AG09319 (cell line): ENCODE measurements at places on chromosomes 6 and 20.
A peak's percentile ranks its signal among the peaks of the same experiment; 100 is the strongest.

DNA sequence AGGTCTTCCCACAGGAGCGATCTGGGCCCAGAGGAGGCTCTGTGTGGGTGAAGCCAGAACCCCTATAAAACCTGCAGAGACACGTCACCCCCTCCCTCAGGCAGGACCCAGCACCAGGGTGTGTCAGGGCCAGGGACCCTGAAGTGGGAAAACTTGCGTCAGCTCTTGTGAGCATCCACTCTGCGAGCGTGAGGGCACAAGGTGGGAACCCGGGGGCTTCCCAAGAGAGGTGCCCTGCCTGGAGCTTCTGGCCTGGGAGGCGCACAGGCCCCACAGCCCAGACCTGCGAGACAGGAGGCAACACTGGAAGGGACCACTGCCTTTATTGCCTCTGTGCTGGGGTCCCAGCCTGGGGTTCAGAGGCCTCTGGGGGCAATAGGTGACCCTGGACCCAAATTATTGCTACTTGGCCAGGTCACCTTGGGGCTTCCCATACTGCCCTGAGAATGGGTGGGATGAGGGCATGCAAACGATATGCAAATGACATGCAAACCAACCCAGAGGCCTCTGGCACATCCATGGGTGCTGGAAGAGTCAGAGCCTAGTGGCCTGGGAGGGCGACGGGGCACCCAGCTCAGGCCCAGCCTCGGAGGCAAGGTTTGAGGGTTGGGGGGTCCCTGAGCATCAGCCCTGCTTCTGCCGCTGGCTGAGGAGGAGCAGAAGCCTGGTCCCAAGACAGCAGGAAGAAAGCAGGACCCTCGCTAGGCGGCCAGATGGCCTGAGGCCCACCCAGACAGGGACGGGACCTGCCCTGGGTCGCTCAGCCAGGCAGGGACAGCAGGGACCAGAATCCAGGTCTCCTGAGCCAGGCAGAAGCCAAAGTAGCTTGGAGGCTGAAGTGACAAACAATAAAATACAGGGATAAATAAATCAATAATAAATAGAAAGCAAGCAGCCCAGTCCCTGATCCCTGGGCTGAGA, 5.1 kb upstream of the C20orf144 start:
- DNase-seq: no peak

DNA sequence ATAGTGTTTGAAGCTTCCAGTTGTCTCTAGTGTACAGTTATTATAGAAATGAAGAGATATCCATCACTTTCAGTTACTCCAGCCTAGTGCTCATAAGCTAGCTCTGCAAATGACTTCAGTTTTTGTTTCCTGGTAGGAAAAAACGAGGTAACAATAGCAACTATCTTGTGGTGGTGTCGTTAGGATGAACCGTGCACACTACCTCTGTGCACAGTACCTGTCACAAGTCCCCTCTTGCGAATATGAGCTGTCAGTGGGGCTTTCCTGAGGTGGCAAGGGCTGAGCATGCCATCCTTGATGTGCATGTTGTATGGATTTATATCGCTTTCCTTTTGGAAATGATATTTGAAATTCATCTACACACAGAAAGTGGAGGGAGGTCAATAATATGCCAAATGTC, 151.8 kb downstream of the ARID1B start:
- no peak for DNase-seq

- no peak for DNase-seq
Measured at GRCh38 chr20:52893498-52893897, 78.7 kb upstream of the TSHZ2 start.

- DNase-seq: no peak
Measured at GRCh38 chr20:4083098-4083865, 67.9 kb upstream of the RNF24 start.

DNA sequence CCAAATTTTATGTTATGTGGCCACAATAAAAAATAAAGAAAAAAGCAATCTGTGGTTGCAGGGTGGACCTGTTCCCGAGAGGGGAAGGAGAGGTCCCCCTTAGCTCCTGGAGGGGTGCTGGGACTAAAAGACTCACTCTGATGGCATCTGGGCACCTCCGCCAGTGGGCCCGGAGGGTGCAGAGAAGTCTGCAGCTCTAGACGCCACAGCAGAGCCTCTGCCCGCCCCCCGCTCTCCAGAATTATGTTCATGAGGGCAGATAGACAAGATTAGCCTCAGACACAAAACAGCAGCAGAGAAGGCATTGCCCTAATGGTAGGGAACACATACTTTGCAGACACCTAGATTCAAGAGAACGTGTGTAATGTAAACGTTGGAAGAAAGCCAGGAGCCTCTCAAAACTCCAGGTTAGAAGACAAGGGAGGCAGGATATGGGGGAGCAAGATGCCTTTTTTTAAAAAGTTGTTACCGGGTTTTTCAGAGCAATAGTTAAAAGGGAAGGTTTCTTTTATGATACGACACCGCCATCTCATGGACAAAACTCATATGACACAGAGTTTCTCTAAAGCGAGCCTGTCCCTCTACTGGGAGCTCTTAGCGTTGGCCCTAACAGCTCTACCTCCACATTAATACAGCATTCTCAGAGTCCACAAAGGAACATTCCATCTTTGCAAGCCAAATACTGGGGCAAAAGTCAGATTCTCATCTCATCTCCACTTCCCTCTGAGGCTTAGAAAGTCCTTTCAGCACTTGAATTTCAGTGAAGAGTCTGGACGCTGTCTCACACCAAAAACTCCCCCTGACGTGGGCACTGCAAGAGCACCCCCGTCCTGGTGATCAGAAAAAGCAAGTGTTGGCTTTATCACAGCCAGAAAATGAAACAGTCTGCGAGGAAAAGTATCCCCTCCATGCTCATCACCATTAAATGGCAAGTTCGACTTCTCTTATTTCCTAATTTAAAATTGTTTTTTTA, 47.2 kb downstream of the FOXF2 start:
- peak; percentile 49 for DNase-seq

GRCh38 chr6:53048431-53049195, 16.6 kb upstream of the FBXO9 start:
- no peak for DNase-seq

- DNase-seq: no peak
Measured at GRCh38 chr6:80331974-80332373, 225.5 kb downstream of the BCKDHB start.

DNA sequence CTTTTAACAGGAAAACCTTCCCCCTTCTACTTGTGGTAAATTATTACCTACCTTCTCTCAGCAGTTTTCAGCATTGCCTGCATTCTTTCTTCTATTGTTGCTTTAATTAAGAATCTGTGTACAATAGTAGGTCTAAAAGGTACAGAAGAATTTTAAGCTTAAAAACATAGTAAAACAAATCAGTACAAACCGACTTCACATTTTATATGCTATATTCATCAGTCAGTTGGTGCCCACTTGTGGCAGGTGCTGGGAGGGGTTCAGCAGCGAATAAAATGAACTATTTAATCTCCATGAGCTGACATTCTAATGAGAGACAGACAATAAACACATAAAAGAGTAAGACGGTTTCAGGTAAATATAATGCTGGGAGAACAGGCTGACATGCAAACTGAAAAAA, 73.4 kb upstream of the FBXO30 start:
- DNase-seq: no peak

GRCh38 chr20:63284544-63284949, 8.4 kb upstream of the COL20A1 start:
- no peak for DNase-seq

DNA sequence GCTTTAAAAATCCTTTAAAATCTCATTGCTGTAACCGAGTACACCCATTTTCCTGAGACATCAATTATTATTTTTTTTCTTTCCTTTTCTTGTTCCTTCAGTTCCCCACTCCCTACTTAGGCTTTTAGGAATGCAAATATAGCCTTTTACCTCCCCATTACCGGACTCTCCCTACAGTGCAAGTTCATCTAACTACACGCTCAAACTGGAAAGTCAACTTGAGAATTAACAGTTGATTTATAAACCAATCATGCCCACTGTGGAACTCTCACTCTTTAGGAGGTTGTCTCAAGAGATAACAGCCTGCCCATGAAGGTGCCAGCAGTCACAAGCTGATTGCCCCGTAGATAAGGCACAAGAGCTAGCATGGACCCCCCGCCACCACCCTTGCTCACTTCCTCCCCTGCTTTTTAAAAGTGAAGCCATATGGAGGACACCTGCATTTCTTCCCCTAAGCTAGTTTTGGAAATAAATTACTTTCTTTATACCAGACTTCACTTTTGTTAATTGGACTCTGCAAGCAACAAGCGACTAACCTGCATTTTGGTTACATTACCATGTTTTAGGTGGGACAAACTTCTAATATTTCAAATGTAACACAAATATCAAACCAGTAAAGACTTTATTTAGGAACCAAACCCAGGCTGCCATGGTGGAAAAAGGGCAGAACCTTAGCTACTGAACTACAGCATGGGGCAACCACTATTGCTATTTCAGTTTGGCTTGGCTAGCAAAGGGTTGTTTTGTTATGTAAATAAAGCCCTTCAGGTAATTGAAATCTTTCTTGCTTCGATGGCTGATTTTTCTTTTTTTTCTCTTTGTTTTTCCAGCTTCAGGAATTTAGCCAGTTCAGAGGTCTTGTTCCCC, 34.9 kb downstream of the UBD start:
- no peak for DNase-seq

DNA sequence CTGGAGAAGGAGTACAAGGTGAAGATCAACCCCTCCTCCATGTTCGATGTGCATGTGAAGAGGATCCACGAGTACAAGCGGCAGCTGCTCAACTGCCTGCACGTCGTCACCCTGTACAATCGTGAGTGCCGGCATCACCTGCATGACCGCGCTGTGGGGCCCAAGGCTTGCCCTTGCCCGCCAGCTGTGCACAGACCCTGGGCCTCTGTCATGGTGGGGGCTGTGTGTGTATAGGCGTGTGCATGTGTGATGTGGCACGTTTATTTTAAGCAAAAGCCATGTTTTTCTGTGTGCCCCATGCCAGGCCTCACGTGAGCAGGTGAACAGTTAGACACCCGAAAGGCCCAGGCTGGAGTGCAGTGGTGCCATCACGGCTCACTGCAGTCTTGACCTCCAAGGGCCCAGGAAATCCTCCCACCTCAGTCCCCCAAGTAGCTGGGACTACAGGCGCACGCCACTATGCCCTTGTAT, 36.3 kb downstream of the PYGB start:
- no peak for DNase-seq

GRCh38 chr6:24907919-24908649, 27.7 kb downstream of the RIPOR2 start:
- DNase-seq: no peak

DNA sequence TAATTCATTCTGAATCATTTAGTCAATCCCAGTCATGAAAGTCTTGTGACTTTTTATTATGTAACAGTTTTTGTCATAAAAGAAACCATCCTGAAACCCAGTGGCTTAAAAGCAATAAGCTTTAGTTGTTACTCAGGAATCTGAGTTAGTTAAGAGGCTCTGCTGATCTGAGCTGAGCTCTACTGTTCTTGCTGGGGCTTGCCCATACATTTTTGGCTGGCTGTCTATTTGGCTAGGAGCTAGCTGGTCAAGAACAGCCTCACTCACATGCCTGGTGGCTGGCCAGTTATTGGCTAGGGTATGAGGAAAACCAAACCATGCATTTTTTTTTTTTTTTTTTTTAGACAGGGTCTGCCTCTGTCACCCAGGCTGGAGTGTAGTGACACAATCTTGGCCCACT, 10.6 kb downstream of the TCF21 start:
- no peak for DNase-seq

GRCh38 chr20:57391439-57392301, 474 bp downstream of the RBM38 start:
- no peak for DNase-seq

DNA sequence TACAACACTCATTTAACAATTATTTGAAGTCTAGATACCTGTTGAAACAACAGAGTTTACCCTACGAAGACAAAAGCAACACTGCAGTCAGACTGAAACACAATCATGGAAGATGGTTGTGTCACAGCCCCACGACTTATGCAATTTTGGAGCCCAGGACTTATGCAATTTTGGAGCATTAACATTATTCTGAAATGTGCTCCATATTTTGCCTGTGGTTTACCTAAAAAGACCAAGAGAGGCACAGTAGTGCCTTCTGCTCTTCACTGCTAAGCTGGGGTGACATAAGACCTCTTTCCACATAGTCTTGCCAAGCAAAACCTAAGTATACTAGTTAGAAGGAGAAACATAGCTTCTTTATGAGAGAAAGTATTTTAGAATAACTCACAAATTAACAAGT, 216.5 kb downstream of the PTPRK start:
- no peak for DNase-seq

GRCh38 chr6:53539561-53539960, 5.3 kb downstream of the GCLC start:
- DNase-seq: no peak

GRCh38 chr6:101312652-101313051, 80.9 kb upstream of the GRIK2 start:
- DNase-seq: no peak

DNA sequence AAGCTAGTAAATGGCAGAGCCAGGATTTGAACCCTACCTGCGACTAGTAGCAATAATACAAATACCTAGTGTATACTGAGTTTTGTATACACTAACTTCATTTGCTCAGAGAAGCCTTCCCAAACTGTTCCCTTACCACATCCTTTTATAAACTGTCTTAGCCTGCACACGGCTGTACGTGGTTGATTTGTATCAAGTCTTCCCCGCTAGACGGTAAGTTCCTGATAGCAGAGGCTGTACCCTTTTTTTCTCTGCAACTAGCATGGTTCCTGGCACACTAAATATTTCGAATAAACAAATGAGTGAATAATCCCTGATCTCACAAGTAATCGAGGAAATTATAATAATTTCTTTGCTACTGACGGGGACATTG, 636 bp downstream of the RTF2 start:
- DNase-seq: no peak

- no peak for DNase-seq
Measured at GRCh38 chr6:112827793-112828192, 480.7 kb downstream of the RFPL4B start.

- DNase-seq: no peak
Measured at GRCh38 chr20:63568170-63568981, 5.7 kb downstream of the HELZ2 start.
